ENCODE measurements at places on chromosomes 6 and 20.

- DNase-seq, result no peak
Observed at GRCh38 chr6:43278524-43279078, 19.5 kb upstream of the SLC22A7 start.

DNA sequence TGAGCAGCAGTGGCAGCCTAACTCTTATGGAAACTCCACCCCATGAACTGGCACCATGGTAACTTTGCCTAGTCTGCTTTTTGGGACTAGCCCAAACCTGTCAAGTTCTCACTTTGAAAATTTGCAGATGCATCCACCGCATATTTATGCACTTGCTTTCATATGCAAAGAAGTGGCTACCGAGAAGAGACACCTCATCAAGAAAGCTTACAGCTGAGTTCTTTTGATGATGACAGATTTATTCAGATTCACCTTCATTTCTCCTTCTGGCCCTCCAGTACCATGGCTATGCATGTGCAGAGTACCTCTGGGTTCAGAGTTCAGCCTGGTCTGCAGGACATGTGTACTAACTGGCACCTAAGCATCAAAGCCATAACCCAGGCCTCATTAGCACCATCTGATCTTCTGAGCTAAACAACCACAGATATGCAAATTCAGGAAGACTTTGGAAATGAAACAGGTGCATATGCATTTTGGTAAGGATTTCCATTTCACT lies 154.3 kb upstream of the TENT5A start:
- no peak for DNase-seq

GRCh38 chr6:106167096-106167814 lies 81.1 kb downstream of the PRDM1 start:
- no peak for DNase-seq

- DNase-seq, result no peak
Observed at GRCh38 chr20:64082126-64082731, 2.0 kb downstream of the LKAAEAR1 start.
